MCF 10A (cell line): ENCODE measurements at places on chromosomes 16 and 17.

DNA sequence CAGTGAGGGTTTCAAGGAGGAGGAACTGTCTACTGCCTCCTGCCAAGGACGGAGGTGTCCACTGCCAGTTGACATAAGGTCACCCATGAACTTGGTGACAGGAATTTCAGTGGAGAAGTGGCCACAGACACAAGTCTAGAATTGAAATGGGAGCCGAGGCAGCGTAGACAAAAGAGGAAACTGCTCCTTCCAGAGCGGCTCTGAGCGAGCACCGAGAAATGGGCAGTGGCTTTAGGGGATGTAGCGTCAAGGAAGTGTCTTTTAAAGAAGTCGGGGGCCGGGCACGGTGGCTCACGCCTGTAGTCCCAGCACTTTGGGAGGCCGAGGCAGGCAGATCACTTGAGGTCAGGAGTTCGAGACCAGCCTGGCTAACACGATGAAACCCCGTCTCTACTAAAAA, 3.1 kb upstream of the SERPINF1 start:
- DNase-seq = no peak
- no peaks in the 10 kb centered on the region for H3K36me3 ChIP-seq
- peak overlapping the region; percentile 80 for H3K27ac ChIP-seq
- no peak overlapping the region for H3K4me3 ChIP-seq
- no peaks in the 10 kb centered on the region for H3K27me3 ChIP-seq

DNA sequence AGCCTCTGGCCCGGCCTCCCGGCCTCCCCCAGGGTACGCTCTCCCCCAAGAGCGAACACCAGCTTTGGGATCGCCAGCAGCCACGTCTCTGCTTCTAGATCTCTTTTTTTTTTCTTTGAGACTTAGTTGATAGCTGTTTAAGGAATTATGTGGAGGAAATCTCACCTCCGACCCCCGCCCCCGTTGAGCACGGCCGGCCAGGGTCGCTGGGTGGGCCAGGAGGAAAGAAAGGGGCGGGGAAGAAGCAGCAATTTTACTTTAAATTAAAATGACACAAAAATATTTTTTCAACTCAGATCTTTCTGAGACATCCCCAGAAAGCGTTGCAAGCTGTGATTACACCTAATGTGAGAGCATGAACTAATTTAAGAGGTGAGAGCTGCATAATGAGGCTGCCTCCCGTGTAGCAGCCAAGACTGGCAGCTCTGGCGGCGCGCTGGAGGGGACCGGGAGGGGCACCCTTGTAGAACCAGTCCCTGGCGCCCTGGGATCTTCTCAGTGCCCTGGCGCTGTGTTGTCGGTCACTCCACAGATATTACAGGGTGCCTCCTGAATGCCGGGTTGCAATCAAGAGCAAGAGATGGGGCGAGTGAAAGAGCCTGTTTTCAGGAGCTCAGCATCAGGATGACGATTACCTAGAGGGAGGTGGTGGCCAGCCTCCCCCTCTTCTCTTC, 1.9 kb upstream of the CBLN1 start:
- H3K4me1 ChIP-seq = no peaks in the 10 kb centered on the region
- H3K36me3 ChIP-seq = no peaks in the 10 kb centered on the region
- H3K27me3 ChIP-seq = peaks cover 11% of the 10 kb centered on the region
- H3K27ac ChIP-seq = no peak overlapping the region
- H3K4me3 ChIP-seq = no peak overlapping the region

- peaks cover 13% of the 10 kb centered on the region for H3K4me1 ChIP-seq
- no peak overlapping the region for H3K4me3 ChIP-seq
- no peak overlapping the region for H3K27ac ChIP-seq
These were observed 270.1 kb upstream of the TNRC6C start for GRCh38 chr17:77688369-77688768.

DNA sequence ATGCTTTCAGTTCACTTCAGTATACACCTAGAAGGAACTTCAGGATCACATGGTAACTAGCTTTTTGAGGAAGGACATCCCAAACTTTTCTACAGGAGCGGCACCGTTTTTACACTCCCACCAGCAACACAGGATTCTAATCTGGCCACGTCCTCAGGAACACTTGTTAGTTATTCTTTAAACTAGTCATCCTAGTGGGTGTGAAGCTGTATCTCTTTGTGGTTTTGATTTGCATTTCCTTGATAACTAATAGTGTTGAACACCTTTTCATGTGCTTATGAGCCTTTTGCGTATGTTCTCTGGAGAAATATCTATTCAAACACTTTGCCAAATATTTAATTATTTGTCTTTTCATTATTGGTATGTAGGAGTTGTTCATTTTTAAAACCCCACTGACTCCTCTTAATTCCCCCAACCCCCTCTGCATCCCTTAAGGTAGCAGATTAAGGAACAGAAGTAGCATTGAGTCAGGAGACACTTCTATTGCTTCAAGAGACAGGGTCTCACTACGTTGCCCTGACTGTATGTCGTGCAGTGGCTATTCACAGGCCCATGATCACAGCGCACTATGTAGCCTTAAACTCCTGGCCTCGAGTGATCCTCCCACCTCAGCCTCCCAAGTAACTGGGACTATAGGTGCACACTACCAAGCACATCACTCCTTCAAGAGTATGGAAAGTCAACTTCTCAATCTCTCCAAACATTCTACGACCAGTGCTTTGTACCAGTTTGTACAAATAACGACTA, 25.4 kb downstream of the YWHAE start:
- DNase-seq = no peak
- no peaks in the 10 kb centered on the region for H3K27me3 ChIP-seq
- H3K27ac ChIP-seq = no peak overlapping the region
- peaks cover 25% of the 10 kb centered on the region for H3K4me1 ChIP-seq
- H3K36me3 ChIP-seq = peaks cover 63% of the 10 kb centered on the region

DNA sequence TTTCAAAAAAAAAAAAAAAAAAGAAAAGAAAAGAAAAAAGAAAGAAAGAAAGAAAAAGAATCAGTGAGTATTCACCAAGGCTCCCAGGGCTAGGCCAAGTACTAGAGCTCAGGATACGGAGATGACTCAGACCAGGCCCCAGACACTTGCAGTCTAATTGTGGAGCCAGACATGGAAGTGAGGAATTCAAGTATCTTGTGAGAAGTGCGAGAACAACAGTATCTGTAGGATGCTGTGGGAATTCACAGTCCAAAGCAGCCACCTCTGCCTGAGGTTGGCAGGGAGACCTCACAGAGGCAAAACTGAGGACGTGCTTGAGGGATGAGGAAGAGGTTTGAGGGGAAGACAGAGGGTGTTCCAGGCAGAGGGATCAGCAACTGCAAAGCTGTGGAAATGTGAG, 14.0 kb upstream of the ALDOA start:
- H3K27me3 ChIP-seq = no peaks in the 10 kb centered on the region
- peaks cover 28% of the 10 kb centered on the region for H3K4me1 ChIP-seq
- peak overlapping the region; percentile 54 for H3K4me3 ChIP-seq
- no peak overlapping the region for H3K27ac ChIP-seq
- no peaks in the 10 kb centered on the region for H3K36me3 ChIP-seq
- no peak for DNase-seq

DNA sequence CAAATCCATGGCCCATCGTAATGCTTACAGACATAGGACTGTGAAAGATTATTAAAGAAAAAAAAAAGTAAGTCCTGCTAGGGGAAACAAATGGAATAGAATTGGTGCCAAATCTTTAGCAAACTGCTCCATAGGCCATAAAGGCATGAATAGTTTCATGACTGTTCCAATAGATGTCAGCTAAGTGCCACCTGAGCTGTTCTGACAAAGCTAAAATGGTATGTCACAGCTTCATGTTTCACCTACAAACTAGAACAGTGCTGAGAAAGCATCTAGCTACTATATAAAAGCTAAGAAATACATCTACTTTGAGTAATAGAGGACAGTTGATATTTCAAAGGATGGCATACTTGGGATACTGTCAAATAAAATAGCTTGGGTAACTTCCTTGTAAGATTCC, 771.6 kb upstream of the CA10 start:
- no peak overlapping the region for H3K27ac ChIP-seq
- H3K4me1 ChIP-seq = no peaks in the 10 kb centered on the region
- H3K4me3 ChIP-seq = no peak overlapping the region

- no peak overlapping the region for H3K4me3 ChIP-seq
- no peaks in the 10 kb centered on the region for H3K27me3 ChIP-seq
- peaks cover 23% of the 10 kb centered on the region for H3K36me3 ChIP-seq
- DNase-seq = no peak
- H3K4me1 ChIP-seq = peaks cover 6% of the 10 kb centered on the region
- no peak overlapping the region for H3K27ac ChIP-seq
These were observed 4.9 kb upstream of the POLR3E start for GRCh38 chr16:22292320-22292719.

DNA sequence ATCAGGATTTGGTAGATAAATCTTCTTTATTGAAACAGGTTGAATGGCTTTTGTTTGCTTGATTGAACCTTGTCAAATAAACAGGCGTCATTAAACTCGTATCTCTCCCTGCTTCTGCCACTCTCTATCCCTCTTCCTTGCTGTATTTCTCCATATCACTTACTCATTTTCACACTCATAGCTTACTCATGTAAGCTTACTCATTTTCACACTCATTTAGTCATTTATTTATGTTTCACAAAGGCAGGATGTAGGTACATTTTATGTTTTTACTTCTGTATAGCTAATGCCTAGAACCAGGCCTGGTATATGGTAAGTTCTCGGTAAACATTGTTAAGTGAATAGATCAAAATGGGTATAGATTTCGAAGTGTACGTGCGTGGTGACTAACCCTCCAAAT, 450.0 kb downstream of the PMP22 start:
- peak; percentile 36 for DNase-seq
- H3K27me3 ChIP-seq = no peaks in the 10 kb centered on the region
- H3K27ac ChIP-seq = peak overlapping the region; percentile 55
- H3K4me3 ChIP-seq = no peak overlapping the region

- H3K27me3 ChIP-seq = no peaks in the 10 kb centered on the region
- H3K4me3 ChIP-seq = no peak overlapping the region
- H3K4me1 ChIP-seq = peaks cover 34% of the 10 kb centered on the region
- H3K36me3 ChIP-seq = no peaks in the 10 kb centered on the region
- peak overlapping the region; percentile 82 for H3K27ac ChIP-seq
- peak; percentile 83 for DNase-seq
These were observed 7.8 kb upstream of the CHST6 start for GRCh38 chr16:75502916-75503605.

DNA sequence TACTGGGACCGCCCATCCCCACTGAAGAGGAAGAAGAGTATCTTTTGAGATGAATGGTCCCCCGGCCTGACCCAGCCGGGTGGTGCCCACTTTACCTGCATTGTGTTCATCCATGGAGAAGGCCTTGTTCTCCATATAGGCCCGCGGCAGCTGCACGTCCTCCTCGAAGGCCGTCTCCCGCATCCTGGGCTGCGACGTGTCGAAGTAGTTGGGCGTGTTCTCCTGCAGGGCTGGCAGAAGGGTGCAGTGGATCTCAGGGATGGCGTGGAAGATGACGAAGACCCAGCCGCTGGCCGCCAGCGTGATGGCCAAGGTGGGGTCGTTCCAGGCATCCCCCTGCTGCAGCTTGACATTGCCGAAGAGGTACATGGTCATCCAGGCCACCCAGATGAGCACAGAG, 12.9 kb downstream of the GPRC5B start:
- H3K27me3 ChIP-seq = no peaks in the 10 kb centered on the region
- H3K36me3 ChIP-seq = no peaks in the 10 kb centered on the region
- no peak overlapping the region for H3K4me3 ChIP-seq
- no peaks in the 10 kb centered on the region for H3K4me1 ChIP-seq

DNA sequence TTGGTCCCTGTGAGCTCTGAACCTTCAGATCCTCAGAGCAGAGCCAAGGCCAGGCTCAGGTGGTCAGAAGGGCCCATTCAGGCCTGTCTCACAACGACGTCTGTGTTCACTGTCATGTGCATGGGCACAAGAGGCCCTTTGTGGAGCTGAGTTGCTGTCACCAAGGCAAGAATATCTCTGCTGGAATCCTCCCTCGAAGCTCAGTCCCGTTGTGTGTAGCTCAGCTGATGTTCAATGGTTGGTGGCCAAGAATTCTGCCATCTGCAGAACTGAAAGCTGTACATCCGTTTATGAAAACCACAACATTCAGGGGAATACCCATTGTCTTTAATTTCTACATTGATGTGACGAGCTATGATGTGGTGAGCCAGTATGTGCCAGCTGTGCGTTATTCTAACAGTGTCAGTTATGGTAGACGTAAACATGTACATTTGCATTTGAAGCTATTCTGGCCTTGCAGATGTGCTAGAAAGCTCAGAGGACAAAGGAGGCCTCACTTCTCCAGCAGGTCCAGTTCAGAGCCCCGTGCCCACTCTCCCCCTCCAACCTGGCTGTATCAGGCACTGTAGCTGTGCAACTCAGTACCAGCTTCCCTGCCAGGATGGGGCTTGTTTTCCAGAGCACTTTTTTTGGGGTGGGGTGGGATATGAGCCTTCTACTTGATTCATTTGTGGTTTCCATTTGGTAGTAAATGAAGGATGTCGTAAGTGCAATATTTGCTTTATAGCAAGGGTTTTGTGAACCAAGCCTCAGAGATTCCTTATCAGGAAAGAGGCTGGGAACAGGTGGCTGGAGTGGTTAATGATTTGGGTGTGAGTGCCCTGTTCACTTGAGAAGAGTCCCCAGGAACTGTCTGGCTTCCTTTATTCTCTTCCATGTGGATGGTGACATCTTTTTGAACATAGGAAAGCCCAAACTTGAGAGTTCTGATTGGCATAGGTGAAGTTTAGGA, 56.1 kb downstream of the B9D1 start:
- H3K4me1 ChIP-seq = peaks cover 5% of the 10 kb centered on the region
- H3K27me3 ChIP-seq = no peaks in the 10 kb centered on the region
- DNase-seq = no peak
- no peak overlapping the region for H3K4me3 ChIP-seq
- peaks cover 27% of the 10 kb centered on the region for H3K36me3 ChIP-seq
- H3K27ac ChIP-seq = no peak overlapping the region

DNA sequence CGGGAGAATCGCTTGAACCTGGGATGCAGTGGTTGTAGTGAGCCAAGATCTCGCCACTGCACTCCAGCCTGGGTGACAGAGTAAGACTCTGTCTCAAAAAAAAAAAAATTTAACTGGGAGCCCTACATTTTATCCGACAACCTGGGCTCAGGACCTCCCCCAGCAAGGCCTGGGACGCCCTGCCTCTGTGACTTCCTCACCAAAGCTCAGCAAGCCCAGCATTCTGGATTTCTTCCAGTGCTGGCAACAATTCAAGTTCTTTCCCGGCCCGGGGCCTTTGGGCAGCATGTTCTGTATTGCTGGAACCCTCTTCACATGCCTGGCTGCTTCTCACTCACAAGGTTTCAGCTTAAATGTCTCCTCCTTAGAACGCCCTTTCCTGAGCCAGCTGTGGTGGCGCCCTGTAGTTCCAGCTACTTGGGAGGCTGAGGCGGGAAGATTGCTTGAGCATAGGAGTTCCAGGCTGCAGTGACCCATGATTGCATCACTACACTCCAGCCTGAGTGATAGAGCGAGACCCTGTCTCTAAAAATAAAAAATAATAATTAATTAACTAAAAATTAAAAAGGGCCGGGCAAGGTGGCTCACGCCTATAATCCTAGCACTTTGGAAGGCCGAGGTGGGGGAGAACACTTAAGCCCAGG, 15.9 kb upstream of the MEIOB start:
- no peaks in the 10 kb centered on the region for H3K36me3 ChIP-seq
- peak; percentile 21 for DNase-seq
- H3K4me1 ChIP-seq = no peaks in the 10 kb centered on the region
- H3K4me3 ChIP-seq = no peak overlapping the region
- peaks cover 43% of the 10 kb centered on the region for H3K27me3 ChIP-seq

GRCh38 chr17:57186226-57187019, 69.9 kb upstream of the MSI2 start:
- H3K4me1 ChIP-seq = no peaks in the 10 kb centered on the region
- no peak for DNase-seq
- no peak overlapping the region for H3K27ac ChIP-seq
- no peak overlapping the region for H3K4me3 ChIP-seq
- no peaks in the 10 kb centered on the region for H3K27me3 ChIP-seq
- H3K36me3 ChIP-seq = no peaks in the 10 kb centered on the region
